ENCODE measurements at places on chromosomes 1 and 21. TPM values are rescaled to one million over a fixed set of nuclear protein-coding genes. Genes with fewer than 3 reads are reported as not detected.

Gene GPR61
- total RNA-seq = 0.06 TPM

Gene DRAXIN
- 0.07 TPM for total RNA-seq

Gene PPM1J
- 1.2 TPM for total RNA-seq

Gene LIPI
- total RNA-seq = not detected

Gene CLIC6
- 0.09 TPM for total RNA-seq

Gene CCDC24
- 7.8 TPM for total RNA-seq

Gene PCP4L1
- total RNA-seq = not detected

Gene CLDN17
- total RNA-seq = not detected

Gene S100A9
- 0.51 TPM for total RNA-seq

Gene FAM72C
- total RNA-seq = 5.7 TPM

Gene ASCL5
- total RNA-seq = 0.11 TPM

Gene ASPM
- total RNA-seq = 28.5 TPM

Gene POU2F1
- total RNA-seq = 4.5 TPM

Gene TRNP1
- total RNA-seq = 282 TPM

Gene ZNF644
- total RNA-seq = 19.0 TPM

Gene SLAMF7
- total RNA-seq = 1.6 TPM

Gene SLC30A2
- total RNA-seq = 0.55 TPM

Gene F5
- 0.09 TPM for total RNA-seq

Gene PSMG1
- 97.5 TPM for total RNA-seq

Gene MAN1C1
- 0.93 TPM for total RNA-seq

Gene ATP6V1G3
- not detected for total RNA-seq

Gene C1orf141
- total RNA-seq = not detected

Gene MAP3K7CL
- 1.8 TPM for total RNA-seq

Gene TPTE
- not detected for total RNA-seq

Gene GRIK3
- total RNA-seq = 0.07 TPM

All from A549 treated with dexamethasone at 1 μM for 4 hours (cell line).